Fibroblast of villous mesenchyme (primary cell): ENCODE measurements at places on chromosomes 2 and 18. TPM values are rescaled to one million over a fixed set of nuclear protein-coding genes. Genes with fewer than 3 reads are reported as not detected.

The PIEZO2 gene
- total RNA-seq, result 1.7 and 4.5 TPM in 2 replicates

The SERPINB12 gene
- total RNA-seq, result not detected in 2 replicates

The REG3A gene
- total RNA-seq, result not detected in 2 replicates

The CFAP65 gene
- not detected in 2 replicates for total RNA-seq

The SCN7A gene
- under 0.01 and 0.32 TPM in 2 replicates for total RNA-seq

GRCh38 chr2:217048730-217049129, 188.9 kb upstream of the TNP1 start:
- DNase-seq, result no peak

DNA sequence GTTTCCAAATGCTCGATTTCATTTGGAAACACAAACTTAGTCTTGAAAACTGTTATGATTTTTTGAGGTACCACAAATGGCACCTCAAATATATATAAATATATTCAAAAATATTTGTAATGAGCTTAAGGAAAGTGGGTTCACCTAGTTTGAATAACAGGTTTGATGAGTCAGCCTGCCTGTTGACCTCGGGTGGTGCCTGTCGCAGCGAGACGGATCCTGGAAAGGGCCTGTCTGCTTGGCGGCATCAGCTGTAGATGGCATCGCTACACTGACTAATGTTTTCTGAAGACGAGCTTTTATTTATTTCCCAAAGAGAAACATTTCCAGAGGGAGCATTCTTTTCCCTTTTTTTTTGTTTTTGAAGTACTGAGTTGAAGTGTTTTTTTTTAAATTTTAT, 6.9 kb downstream of the ALLC start:
- no peak for DNase-seq

GRCh38 chr2:166125557-166125956, 2.3 kb downstream of the SCN1A start:
- no peak for DNase-seq

GRCh38 chr2:44801841-44802776, 139.4 kb upstream of the SIX3 start:
- no peak for DNase-seq

- no peak for DNase-seq
Observed at GRCh38 chr2:182416191-182416590, 10.6 kb downstream of the PDE1A start.

- no peak for DNase-seq
Observed at GRCh38 chr2:73917696-73918207, 8.9 kb upstream of the DGUOK start.

DNA sequence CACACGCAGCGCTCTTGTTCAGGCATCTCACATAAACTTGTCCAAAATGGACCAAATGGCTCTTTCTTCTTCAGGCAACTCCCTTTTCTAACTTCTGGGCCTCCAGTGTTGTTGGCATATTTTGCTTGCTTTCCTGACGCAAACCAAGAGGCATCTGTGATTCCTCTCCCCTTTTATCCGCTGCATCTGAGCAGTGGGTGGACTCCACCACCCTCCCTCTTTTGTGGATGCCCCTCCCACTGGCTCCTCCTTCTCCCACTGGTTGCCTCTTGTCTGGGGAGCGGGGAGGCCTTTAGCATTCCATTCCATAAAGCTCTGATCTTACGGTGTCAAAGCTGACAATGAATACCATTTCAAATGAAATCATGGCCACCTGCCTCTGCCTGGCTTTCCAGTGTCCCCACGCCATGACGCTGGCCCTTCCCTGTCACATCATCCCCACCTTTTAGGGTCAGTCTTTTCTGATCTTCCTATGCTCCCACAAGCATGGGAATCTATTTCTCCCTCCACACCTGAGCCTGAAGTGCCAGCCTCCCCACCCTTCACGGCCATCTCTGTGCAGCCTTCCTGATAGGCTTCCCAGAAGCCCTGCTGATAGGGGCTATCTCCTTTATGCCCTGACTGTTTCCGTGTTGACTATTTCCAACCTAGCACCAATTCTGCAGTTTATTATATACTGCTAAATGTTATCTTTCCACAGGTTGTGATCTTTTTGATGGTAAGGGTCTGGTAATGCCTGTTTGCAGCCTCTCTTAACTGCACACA, 51.5 kb downstream of the RPL37A start:
- DNase-seq, result peak; percentile 84

DNA sequence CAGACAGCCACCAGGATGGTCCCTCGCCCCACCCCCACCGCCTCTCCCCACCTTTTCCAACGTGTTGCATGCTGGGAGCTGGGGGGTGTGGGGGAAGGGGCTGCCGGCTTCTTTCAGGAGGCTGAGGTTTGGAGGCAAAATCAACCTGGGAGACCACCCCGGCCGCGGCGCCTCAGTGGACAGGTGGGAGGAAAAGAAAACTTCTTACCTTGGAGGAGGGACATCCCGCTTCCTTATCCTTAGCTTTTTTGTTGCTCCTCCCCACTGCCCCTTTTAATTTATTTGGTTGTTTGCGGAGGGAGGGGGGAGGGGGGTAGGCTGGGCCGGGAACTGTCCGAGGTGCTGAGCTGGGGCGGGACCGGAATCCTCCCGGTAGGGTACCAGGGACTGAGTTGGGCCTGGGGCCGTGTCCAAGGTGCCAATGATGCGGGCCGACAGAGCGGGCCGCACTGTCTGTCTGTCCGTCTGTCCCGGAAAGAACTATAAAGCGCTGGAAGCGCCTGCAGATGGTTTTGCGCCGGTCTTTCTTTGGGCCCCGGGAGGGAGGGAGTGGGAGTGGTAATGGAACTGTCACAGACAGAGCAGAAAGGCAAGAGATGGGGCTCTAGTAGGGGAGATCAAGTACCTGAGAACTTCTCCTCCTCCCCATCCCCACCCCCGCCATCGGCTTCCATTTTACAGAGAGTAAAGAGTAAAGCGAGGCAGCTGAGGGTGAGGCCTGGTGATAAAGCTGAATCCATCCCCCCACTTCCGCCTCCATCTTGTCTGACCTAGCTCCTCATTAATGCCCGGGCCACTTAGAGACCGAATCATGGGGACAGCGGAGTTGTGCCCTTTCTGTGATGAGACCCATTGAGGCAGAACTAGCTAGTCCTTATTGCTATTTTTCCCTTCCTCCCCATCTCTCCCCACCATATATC, 2.4 kb downstream of the CDK5R2 start:
- no peak for DNase-seq

GRCh38 chr2:195092341-195092740, 564.7 kb upstream of the SLC39A10 start:
- no peak for DNase-seq

- DNase-seq, result no peak
Observed at GRCh38 chr2:8134985-8135682, 546.7 kb upstream of the ID2 start.

DNA sequence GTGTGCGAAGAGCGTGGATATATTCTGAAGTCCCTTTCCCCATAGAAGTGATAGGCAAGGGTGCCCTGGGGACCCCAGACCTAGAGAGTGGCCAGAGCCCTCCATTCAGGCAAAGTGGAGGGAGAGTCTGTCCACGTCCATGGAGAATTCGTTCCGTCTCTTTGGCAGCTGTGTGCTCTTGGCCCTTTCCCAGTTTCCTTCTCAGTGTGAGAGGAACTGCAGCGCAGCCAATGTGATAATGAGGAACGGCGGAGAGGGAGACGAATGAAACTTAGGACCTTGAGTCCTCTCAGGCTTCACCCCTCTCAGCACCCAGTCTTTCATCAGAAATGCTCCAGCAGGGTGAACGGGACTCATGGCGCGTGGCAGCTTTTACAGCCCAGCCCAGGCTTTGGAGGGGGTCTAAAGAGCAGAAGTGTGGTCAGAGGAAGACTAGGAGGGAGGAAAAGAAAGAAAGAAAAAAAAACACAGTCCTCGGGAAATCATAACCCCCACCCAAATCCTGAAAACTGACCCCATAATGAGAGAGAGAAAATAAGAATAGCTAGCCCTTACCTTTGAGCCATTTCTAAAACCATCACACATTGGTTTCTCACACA, 95.0 kb upstream of the RIOK3 start:
- DNase-seq, result no peak

- peak; percentile 50 for DNase-seq
Observed at GRCh38 chr2:73202156-73203054, at the start of gene NOTO. TSS of gene NOTO (plus strand) at chr2:73202574. CDS start at chr2:73202667, 93 bp downstream.
